ENCODE measurements at places on chromosomes 2 and 18.
A peak's percentile ranks its signal among the peaks of the same experiment; 100 is the strongest.

DNA sequence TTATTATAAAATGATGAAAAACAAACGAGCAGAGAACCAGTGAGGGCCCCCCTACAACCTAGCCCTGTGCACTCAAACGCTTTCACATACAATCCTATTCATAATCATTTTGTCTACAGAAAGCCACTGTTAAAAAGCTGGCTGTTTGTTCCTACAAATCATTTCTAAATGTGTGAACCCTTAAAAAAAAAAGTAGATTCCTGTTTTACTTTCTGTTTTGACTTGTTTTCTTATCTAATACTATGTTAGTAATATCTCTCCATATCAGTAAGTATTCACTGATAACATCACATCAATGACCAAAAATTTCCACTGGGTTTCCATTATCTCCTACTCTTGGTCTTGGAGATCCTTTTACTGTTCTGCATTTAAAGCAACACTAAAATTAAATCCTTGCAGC lies 128.8 kb upstream of the TTC39C start:
- DNase-seq = no peak

DNA sequence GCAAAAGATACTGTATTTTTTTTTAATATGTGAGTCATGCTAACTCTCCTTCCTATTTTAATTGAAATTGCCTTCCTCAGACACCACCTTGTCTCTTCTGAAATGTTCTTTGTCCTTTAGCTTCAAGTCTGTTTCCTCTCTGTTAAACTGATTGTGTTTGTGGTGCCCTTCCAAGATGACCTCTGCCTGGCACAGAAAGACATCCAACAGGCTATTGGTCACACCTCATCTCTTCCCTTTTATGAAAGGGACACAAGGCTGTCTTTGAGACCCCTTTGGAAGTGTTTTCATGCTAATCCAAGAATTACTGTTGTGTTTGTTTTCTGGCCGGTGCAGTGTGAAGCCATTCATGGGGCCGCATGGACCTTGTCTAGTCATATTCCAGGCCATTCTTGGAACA lies 94.0 kb upstream of the PIK3C3 start:
- DNase-seq = no peak

GRCh38 chr2:197516393-197516761 lies 511 bp downstream of the MOB4 start:
- no peak for DNase-seq

DNA sequence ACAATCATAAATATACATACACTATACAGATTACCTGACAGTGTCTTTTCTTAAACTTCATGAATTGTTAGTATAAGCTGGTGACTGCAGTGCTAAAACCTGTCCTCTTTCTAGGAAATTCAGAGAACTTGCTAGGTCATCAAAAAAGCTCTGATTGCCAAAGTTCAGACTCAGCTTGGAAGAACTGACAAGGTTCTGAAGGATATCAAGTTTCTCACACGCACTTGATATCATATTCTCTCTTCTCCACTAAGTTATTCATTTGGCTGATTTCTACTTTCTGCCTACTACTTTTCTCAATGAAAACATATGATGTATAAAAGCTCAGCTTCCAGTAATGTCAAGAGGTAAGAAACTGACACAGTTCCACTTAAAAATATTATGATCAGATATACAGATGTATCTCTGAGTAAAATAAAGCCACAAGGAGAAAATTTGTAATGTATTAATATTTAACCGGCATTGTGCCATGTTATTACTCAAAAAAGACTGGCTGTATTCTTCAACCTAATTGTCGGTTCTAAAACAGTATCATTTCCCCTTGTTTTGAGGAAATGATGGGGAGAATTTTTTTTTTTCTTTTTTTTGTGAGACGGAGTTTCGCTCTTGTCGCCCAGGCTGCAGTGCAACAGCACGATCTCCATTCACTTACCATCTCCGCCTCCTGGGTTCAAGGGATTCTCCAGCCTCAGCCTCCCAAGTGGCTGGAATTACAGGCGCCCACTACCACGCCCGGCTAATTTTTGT lies 2.4 kb downstream of the OSBPL1A start:
- DNase-seq = no peak

- DNase-seq = no peak
Observed at GRCh38 chr2:30713698-30714097, 93.5 kb downstream of the CAPN13 start.

DNA sequence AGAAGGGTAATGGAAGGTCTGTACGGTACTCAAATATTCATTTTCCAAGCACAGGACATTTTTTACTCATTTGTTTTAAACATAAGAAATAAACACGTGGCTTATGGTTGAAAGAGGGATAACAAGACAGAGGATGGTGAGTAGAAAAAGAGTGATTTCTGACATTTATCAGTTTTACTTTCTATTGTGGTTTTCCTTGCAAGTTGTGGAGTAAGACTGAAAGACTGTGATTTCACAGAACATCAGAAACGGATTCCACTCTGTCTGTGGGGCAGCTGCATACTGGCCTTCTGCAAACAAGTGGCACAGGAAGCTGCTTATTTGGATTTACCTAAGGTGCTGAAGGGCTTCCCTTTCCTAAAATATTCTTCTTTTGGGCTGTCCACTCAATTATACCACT lies 122.2 kb upstream of the ITGB6 start:
- DNase-seq = no peak

- DNase-seq = no peak
Observed at GRCh38 chr2:226137201-226137811, 662.3 kb downstream of the IRS1 start.

DNA sequence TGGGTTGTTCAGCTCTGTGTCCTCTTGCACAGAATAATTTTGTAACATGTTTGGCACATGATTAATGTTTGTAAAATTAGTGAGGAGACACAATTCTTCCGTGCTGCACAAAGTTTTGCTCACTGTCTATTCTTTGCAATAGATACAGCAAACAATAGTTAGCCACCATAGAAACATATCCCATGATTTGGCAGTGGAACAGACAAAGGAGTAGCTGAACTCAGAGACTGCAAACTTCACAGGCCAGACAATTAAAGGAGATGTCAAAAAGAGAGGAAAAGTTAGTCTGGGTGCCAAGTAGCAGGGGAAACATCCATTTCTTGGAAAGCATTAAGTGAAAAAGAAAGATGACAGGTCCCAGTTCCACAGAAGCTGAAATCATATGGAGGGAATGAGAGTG lies 267.4 kb upstream of the NRXN1 start:
- DNase-seq = no peak

GRCh38 chr2:201580486-201580885 lies 62.8 kb downstream of the TMEM237 start:
- no peak for DNase-seq

GRCh38 chr2:105470979-105471378 lies 72.1 kb upstream of the FHL2 start:
- no peak for DNase-seq

- no peak for DNase-seq
Observed at GRCh38 chr18:50104421-50104820, 90.5 kb downstream of the MYO5B start.

DNA sequence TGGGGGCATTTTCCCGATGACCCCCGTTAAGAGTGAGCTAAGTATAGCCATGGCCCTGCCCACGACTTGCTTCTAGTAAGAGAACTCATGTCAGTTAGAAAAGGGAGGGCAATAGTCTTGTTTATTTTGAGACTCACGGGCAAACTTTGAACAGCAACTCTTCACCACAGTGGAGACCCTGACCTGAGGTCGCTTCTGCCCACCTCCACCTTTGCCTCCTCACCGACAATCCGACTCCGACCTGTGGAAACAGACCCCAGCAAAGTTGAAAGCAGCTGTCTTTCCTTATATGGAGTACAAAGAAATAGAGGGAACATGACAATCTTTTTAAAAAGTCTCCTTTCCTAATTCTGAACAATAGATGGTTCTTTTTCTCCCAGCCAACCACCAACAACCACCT lies 155.0 kb upstream of the GCFC2 start:
- DNase-seq = no peak

DNA sequence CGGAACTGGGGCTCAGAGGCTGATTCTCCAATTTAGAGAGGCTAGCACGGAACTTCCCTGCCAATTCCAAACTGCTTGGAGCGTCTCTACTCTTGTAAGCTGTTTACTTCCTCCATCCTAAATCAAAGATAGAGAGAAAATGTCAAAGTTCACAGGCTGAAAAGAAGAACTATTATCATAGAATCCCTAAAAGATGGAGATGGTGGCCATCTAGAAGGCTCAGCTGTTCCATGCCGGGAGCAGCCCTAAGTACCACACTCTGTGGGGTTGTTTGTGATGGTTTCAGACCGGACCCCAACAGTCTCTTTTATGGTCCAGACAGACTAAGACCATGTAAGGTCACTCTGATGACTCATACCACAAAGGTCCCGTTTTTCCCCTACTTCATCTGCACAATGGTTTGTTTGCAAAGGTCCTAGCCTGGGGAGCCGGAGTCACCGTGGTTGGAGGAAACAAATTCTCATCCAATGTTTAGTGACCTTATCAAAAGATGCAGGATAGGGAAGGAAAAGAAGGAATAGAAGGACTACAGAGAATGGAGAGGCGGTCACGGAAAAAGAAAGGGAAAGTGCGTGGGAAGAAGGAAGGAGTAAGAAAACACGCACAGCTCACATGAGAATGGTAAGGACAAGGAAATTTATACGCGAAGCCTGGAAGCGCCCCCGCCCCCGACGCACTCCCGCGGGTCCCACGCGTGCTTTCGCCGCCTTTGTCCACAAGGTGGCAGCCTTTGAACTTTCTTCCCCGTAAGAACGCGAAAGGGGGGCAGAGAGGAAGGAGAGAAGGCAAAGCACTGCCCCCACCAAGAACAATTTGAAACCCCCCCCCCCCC lies 453 bp upstream of the ANTXR1 start:
- DNase-seq = peak; percentile 42

DNA sequence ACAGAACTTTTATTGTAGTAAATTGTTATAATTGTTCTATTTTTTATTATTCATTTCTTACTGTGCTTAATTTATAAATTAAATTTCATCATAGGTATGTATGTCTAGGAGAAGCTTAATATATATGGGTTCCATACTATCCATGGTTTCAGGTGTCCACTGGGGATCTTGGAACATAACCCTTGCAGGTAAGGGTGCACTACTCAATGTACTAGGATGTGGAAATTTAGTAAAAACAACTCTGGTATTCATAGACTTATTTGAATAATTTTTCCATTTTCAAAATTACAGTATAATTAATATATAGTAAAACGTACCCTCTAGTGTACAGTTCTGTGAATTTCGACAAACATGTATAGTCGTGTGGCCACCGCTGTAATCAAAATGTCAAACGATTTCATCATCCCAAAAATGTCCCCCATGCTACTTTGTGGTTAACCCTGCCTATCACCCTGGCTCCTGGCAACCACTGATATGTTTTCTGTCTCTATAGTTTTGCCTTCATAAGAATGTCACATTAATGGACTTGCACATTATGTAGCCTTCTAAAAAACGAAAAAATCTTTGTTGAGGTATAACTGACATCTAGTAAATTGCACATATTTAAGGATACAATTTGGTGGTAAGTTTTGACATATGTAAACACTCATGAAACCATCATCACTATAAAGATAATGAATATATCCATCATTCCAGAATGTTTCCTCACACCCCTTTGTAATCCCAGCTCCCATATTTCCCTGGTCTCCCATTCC lies 45.7 kb downstream of the ARL5A start:
- DNase-seq = no peak

- DNase-seq = no peak
Observed at GRCh38 chr18:62878305-62878704, 163.0 kb downstream of the PHLPP1 start.

All from stimulated activated CD4-positive, alpha-beta T cell treated with anti-CD3 and anti-CD28 coated beads, Interleukin-1b, Interleukin-23, amount 100 ng/mL, for 4 hours (primary cell).